ENCODE measurements at places on chromosomes 7 and 10. TPM values are rescaled to one million over a fixed set of nuclear protein-coding genes. Genes with fewer than 3 reads are reported as not detected.

STAG3 gene
- 5.2 TPM for total RNA-seq

FFAR4 gene
- 0.07 TPM for total RNA-seq

PPP1R3A gene
- total RNA-seq = not detected

ANKRD61 gene
- total RNA-seq = not detected

PLA2G12B gene
- total RNA-seq = not detected

PRKAR2B gene
- 29.6 TPM for total RNA-seq

SH2D4B gene
- 0.09 TPM for total RNA-seq

GATA3 gene
- 0.72 TPM for total RNA-seq

POR gene
- total RNA-seq = 178 TPM

ELN gene
- 3.9 TPM for total RNA-seq

CHPF2 gene
- total RNA-seq = 26.3 TPM

TCTN3 gene
- 29.3 TPM for total RNA-seq

PPP1R17 gene
- total RNA-seq = 2.6 TPM

TRIM50 gene
- 0.16 TPM for total RNA-seq

ELMO1 gene
- 19.4 TPM for total RNA-seq

ZNF107 gene
- total RNA-seq = 14.7 TPM

FOXI2 gene
- 1.4 TPM for total RNA-seq

NAT16 gene
- 0.62 TPM for total RNA-seq

FANK1 gene
- total RNA-seq = 2.8 TPM

SPDYE2B gene
- not detected for total RNA-seq

OR2A12 gene
- not detected for total RNA-seq

PRTFDC1 gene
- 4.8 TPM for total RNA-seq

MSMB gene
- not detected for total RNA-seq

COL17A1 gene
- total RNA-seq = 1.1 TPM

TMEM130 gene
- 1.9 TPM for total RNA-seq

MYH16 gene
- not detected for total RNA-seq

AKR1C8 gene
- not detected for total RNA-seq

CYP17A1 gene
- 2.1 TPM for total RNA-seq
